Activated CD4-positive, alpha-beta T cell treated with anti-CD3 and anti-CD28 coated beads, Interleukin-2, Interleukin-6, amounts not matched to agents 100 ng/mL and 50 ng/mL, durations not matched to agents 16 hours and 8 hours (primary cell): ENCODE measurements at places on chromosomes 7 and 10.

- no peak for DNase-seq
These were observed 113.3 kb downstream of the EBF3 start for GRCh38 chr10:129850790-129851189.

GRCh38 chr7:135933509-135934188, 43.5 kb downstream of the MTPN start:
- DNase-seq: no peak

GRCh38 chr7:139708541-139708940, 69.3 kb downstream of the HIPK2 start:
- DNase-seq: no peak

DNA sequence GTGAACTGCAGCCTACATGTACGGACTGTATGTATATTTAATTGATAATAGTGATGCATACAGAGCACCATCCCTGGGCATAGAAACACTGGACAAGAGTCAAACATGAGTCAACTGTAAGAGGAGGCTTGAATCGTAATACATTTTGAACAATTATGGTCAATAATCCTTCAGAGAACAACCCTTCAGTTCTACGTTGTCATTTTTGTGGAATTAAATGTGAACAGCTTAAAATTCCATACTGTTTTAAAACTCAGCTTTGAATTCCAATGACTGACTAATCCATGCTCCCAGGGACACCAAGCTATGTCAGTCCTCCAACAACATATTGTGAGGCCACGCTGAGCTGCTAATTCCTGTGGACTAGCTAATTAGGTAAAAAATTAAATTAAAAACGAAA, 41.5 kb upstream of the KMT2E start:
- DNase-seq: no peak

- DNase-seq: peak; percentile 63
These were observed 4.7 kb downstream of the FAS start for GRCh38 chr10:88995156-88995876.
